ENCODE measurements at places on chromosomes 6 and 20. TPM values are rescaled to one million over a fixed set of nuclear protein-coding genes. Genes with fewer than 3 reads are reported as not detected.

DNA sequence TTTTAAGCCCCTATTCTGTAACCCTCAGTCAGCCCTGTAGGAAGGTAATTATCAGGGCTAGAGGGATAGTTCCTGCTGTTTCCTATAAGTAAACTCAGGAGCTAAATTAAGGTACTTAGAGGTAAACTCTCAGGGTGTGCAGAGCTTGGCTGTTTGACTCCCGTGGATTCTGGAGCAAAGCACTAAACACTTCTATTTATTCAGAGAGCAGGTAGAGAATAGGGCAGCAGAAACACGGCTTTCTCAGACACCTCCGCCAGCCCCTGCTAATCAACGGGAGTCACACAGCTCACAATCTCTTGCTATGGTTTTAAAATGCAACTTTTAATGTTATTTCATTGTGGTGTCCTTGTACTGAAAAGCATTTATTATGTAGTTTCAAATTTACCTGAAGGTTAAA lies 21.8 kb downstream of the PRKN start:
- no peak for DNase-seq

- peak; percentile 95 for DNase-seq
Observed at GRCh38 chr6:37550191-37550831, 50.6 kb upstream of the CCDC167 start.

DNA sequence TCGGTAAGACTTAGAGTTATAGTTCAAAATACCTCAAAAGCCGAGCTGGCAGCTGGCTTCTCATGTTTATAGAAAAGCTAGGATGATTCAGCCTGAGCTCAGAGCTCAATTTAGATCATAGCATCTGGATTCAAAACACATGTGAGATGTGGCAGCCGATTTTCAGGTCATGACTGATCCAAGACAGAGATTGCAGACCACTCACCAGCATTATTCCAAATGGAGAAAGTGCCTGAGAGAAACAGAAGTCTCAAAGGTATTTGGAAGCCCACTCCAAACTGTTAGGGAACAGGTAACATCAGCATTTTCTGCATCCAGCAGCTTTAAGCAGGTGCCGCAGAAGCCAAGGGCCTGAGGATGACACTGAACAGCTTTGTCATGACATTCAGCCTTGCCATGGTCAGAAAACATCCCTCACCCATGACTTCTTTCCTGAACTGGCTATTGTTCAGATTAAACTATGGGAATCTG lies 102.2 kb downstream of the BACH2 start:
- peak; percentile 70 for DNase-seq

DNA sequence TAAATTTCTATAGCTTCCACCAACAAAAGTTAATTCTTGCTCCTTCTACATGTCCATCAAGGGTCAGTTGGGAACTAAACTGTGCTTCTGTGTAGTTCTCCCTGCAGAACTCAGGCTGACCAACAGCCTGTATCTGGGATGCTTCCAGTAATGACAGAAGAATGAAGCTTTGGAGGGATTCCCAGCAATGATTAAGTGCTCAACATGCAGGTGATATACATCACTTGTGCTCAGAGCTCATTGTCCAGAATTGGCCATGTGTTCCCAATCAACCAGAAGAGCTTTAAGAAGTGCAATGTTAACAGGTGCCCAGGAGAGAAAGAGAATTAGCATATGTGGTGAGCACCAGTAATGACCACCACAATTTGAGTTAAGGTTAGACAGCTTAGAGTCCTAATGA lies 37.4 kb upstream of the SNRPB2 start:
- no peak for DNase-seq

DNA sequence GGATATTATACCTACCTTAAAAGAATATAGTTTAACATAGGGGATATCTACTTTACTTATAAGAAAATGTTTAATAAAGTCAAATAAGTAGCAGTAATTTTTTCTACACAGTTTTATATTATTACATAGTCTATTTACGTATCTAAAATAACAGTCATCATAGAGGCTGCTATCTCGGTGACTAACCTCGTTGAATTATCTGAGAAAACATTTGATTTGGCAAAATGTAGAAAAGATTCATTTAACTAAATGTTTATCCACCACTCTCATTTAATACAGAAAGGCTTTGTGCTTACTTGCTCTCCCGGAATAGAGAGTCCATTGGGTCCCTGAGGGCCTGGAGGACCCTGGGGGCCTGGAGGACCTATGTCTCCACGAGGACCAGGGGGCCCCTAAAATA lies 103.6 kb downstream of the COL12A1 start:
- no peak for DNase-seq

DNA sequence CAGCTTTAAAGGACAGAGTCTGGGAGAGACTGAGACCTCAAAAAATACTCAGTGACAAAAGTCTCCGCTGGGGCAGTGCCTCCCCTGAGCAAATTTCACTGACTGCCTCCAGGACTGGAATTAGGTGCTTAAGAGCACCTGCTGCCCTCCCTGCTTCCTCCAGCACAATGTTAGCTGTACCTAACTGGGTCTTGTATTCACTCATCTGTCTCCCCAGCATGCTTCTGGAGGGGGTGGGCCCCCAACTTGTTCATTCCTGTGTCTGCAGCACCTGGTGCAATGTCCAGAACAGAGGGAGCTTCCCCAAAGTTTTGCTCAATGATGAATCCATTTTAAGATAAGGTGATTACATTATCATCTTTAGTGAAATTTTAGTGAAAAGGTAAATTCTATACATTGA lies 650.7 kb downstream of the KIF16B start:
- DNase-seq = no peak

GRCh38 chr6:1326535-1327121 lies 14.7 kb downstream of the FOXQ1 start:
- DNase-seq = no peak

DNA sequence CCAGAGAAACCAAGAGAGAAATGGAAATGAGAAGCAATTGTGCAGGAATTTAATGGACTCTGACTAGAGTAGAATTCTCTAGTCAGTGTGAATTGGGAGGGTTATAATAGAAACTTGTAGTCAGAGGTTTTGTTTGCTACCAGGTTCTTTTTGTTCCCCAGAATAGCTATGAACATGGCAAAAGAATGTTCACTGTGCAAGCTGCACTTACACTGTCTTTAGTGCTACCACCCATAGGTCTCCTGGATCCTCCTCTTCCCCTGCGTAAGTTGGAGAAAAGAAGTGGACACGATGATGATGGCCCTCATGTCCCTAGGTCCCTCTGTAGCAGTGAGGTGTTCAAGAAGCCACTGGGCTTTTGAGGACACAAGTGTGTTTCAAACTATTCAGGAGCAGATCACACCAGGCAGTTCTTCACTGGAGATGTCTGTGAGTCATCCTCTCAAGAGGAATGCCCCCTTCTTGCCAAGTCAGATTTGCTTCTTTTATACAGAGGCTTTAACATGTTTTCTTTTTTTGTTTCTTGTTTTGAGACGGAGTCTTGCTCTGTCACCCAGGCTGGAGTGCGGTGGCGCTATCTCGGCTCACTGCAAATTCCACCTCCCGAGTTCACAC lies 47.6 kb upstream of the SMIM8 start:
- peak; percentile 3 for DNase-seq

DNA sequence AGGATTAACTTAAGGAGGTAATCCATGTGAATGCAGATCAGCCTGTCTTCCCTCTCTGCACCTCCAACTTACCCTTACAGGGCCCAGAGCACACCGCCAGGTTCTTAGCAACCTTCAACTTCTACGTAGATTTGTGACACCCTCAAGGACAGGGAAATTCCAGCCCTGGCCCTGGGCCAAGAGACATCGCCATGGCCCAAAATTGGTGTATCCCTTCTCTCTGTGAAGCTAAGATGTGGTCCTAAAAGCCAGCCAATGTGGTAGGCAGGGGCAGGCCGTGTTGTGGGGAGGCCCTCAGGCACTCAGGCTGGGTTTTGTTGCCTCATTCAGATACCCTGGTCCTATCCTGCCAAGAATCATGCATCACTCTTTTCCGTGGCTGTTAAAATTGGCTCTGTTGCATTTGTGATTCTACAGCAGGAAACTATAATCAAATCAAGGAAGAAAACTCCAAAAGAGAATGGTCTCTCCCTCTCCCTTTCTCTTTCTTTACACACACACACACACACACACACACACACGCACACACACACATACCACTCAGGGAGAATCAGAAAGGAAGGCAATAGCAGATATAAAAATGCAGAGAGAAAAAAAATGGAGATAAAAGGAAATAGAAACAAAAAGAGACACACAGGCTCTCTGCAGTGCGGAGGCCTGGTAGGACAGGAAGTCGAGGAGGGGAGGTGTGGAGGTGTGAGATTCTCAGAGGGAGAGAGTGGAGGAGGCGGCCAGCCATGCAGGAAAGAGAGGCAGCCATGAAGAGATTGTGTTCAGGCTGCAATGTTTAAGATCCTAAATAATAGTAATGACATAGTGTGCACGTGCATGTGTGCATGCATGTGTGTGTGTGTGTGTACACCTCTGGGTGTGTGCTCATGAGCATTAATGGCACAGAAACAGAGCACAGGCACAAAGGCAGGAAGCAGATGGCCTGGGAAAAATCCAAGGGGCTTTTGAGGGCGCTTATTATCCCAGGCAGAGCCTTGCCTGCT lies 201.8 kb upstream of the LRFN2 start:
- no peak for DNase-seq

DNA sequence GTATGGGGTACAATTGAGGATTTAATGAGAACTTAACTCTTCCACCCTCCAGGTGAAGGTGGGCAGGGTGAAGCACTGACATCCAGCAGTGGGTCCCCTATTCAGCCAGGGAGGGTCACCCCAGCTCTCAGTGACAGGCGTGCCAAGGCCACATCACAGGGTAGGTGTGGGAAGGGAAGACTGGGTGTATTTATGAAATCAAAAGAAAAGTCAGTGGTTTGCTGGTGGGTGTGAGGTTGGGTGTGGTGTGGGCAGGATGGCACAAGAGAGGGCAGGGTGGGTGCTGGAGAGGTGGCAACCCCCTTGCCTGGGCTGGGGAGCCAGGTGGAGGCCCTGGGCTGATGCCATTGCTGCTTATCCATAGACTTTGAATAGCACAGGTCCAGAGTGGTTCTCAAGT lies 16.6 kb downstream of the SYNDIG1 start:
- DNase-seq = no peak

DNA sequence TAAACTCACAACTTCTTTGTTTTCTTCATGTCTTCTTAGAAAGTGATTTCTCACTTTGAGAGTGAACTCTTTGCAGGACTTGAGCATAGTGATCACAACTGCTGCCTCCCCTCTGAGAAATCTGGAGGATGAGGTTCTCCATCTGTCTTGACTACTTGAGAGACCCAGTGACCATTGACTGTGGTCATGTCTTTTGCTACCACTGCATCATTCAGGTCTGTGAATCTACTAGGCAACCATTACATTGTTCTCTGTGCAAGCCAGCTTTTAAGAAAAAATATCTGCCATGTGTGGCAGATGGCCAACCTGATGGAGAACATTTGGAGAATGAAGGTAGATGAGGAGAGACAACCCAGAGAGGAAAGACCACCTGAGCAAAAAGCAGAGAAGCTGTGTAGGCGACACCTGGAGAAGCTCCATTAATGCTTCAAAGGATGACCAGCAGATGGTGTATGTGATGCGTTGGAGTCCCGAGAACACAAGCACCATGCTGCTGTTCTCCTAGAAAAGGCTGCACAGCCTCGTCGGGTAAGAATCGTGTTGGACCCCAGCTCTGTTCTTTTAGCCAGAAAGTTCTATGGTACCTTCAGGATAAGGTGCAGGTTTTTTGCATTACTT lies 25.1 kb upstream of the TRIM26 start:
- peak; percentile 37 for DNase-seq

DNA sequence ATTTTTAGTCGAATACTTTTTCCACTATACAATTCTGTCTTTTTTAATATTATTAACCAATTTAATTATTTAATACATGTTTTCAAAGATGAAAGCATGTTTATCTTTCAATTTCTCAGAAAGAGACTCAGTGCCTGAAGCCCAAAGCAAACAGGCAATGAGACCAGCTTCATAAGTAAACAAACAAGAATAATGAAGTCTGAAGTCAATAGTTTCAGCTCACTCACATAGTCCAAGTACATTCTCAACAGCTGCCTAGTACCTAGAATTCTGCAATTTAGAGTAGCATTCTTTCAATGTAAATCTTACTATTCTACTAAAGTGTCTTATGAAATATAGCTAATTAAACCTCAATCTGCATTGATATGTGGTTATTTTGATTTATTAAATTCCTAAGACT lies 626.5 kb upstream of the NRSN1 start:
- DNase-seq = no peak

GRCh38 chr20:59788196-59788735 lies 145.2 kb downstream of the SYCP2 start:
- DNase-seq = no peak

The NDUFAF5 gene
- total RNA-seq = 27.4 TPM

The XKR7 gene
- total RNA-seq = 0.12 TPM

The OR2H2 gene
- not detected for total RNA-seq

The ACSS1 gene
- total RNA-seq = 0.86 TPM

The MATN4 gene
- not detected for total RNA-seq

The EFCAB8 gene
- not detected for total RNA-seq

The MUC21 gene
- not detected for total RNA-seq
